ENCODE measurements at places on chromosomes 7 and 10.
A peak's percentile ranks its signal among the peaks of the same experiment; 100 is the strongest.

- DNase-seq = peak; percentile 47
Observed at GRCh38 chr7:26397796-26398426, 106.2 kb downstream of the SNX10 start.

DNA sequence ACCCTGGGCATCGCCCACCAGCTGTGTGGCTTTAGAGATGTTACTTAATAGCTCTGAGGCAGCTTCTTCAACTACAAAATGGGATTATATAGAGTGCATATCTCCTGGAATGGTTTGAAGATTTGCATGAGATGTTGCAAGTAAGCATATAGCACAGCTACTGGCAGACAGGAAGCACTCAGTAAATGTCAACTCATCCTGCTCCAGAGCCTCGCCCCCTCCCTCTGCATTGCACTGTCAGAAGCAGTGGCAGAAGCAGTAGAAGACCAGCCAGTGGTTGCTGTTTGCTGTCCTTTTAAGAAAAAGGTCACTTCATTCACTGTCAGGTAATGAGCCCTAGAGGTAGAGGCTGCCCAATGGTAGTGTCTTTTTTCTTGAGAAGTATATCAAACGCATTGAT, 180.0 kb upstream of the GHITM start:
- DNase-seq = no peak

- DNase-seq = no peak
Observed at GRCh38 chr7:37516664-37517063, 68.0 kb upstream of the ELMO1 start.

DNA sequence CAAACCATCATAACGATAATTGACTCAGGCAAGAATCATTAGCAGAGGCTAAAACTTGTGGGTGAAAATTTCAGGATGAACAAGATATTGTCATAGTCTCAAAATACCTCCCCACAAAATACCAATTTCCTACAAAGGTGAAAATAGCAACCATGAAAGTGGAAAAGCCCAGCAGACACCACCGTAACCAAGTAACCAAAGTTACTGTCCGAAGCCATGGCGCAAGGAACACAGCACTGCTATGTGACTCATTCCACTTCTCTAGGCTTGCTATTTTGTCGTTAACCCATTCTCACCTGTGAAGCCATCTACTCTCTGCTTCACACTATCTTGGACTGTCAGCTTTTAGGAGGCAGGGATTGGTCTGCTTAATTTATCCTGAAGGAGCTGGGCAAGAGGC, 113.8 kb upstream of the CACUL1 start:
- no peak for DNase-seq

- no peak for DNase-seq
Observed at GRCh38 chr7:24346716-24347115, 62.7 kb downstream of the NPY start.

GRCh38 chr7:67311901-67312300, 315.3 kb downstream of the TYW1 start:
- no peak for DNase-seq

DNA sequence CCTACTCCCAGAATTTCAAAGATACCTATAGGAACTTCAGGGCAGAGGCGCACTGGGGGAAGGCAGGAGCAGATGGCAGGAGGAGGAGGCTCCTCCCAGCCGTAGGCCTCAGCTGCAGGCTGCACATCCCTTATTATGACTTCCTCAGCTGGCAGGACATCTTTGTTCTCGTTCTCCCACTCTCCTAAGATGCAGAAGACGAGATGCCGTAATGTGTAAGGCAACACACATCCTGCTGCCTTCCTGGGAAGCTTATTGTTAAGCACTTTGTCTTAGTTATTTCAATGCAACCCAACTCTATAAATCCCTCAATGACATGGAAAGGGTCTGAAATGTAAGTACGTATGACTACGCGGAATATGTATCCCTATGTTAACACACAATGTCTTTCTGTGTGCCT, 599.8 kb upstream of the MGMT start:
- DNase-seq = no peak

DNA sequence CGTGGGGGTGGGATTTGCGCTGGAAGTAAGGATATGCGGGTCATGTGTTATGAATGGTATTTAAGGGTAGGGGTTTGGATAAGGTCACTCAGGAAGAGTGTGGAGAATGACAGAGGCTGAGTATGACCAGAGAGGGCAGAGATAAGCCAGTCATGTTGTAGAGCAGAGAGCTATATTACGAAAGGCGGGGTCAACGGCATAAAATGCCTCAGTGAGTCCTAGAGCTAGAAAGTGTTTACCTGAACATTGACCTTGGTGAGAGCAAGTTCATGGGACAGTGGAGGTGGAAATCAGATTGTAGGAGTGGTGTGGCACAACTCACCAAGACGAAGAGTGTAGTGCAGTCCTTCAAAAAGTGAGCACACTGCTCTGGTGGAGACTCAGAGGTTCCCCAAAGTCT, 13.8 kb downstream of the LMOD2 start:
- DNase-seq = no peak

DNA sequence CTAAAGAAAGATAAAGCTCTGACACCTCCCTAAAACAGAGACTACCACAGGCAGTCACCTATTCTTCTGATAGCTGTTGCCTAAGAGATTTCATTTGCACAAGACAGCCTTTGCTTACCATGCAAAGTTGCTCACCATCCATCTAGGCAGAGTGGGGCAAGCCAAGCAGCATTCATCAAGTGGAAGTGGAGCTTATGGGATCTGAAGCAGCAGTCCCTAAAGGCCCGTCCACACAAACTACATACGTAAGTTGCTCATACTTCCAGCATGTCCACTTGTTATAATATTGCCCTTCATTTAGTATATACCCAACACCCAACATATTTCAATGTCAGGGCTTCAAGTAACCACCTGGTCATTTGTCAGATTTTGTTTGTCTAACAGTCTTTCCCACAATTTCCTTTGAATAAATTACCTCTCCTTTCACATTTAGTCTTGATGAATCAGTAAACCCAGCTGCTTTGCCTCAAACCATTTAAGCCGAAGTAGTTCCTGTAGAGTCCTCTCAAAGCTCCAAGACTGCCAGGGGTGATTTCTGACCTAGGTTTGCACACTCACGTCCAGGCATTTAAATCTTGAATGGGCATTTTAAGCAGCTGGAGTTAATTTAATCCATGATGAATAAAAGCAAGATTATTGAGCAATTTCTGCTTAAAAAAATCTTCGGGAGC, 67.9 kb downstream of the ATAD1 start:
- no peak for DNase-seq

- DNase-seq = peak; percentile 58
Observed at GRCh38 chr7:51315393-51316261, 982 bp downstream of the COBL start.

- DNase-seq = no peak
Observed at GRCh38 chr7:51187941-51188340, 128.7 kb downstream of the COBL start.

- DNase-seq = no peak
Observed at GRCh38 chr7:26305869-26306665, 14.4 kb downstream of the SNX10 start.

GRCh38 chr7:2487586-2488271, 11.5 kb upstream of the GRIFIN start:
- no peak for DNase-seq

- DNase-seq = no peak
Observed at GRCh38 chr7:20307119-20307518, 23.6 kb upstream of the ITGB8 start.

DNA sequence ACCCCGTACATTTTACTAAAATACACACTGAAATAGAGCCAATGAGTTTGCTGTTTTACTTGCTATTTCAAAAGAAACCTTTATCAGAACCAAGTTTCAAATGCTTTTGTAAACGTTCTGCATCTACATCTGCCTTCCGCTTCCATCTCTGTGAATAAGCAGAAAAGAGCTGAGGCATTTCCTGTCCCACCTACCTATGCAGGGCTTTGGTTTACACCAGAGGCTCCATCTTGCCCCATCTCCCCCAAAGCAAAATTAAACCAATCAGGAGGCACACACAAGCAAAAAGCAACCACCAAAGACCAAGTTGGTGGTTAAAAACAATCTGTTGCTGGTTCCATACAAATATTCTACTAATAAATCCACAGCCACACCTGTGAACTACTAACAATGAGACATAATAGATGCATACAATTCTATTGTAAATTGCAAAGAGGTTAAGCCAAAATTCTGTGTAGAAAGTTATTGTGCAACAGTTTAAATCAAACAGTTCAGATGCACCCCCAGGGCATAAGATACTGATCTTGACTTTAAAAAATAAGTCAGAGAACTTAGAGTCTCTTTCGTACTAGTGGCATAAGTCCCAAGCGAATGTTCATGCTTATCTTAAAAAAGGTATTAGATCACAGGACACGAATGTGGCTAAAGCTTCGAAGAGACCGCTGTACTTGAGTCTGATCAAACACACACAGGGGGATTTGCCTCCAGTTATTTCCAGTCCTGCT, 83.9 kb downstream of the FGFR2 start:
- no peak for DNase-seq

- DNase-seq = no peak
Observed at GRCh38 chr7:114414156-114415063, at the start of gene FOXP2. FOXP2 (plus strand) TSS chr7:114414815; CDS start chr7:114426512, 11,697 bp downstream.

- no peak for DNase-seq
Observed at GRCh38 chr7:99137411-99138180, 6.3 kb downstream of the SMURF1 start.

GRCh38 chr7:3978839-3979238, 677.8 kb downstream of the SDK1 start:
- DNase-seq = no peak

DNA sequence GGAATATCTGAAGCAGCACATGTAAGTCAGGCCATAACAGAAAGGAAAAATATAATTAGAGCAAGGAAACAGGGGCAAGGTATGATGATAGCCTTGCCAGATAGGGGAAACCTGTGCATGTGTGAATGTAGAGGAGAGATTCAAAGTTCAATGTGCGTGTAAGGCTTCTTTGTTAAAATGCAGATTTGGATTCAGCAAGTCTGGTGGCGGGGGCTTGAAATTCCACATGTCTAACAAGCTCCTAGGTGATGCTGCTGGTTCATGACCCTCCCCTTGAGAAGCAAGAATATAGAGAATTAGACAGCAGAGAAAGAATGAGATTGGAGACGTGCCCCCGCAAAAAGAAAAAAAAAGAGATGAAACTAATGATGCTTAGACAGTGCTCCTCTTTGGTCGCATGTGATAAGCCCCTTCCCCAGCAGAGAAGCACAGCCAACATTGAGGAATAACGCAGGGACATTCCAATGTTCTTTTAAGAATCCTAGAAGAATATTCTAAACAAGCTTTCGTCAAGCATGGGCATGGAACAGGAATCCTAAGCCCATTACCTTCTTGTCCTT, 21.1 kb upstream of the MACC1 start:
- DNase-seq = no peak

- no peak for DNase-seq
Observed at GRCh38 chr7:113197274-113197673, 78.9 kb upstream of the SMIM30 start.

DNA sequence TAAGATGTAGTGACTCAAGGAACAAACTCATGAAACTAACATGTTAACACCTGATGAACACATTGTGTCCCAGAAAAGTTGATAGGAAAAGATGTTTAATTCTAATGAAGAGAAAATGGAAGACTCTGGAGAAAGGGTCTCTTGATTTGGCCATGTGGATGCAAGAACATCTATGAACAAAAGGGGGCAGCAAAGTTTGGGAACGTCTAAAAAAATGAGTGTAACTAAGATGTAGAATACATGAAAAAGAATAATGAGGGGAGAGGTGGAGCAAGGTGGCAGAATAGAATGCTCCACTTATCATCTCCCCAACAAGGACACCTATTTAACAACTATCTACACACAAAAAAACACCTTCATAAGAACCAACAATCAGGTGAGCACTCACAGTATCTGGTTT, 805.1 kb downstream of the TNS3 start:
- DNase-seq = no peak

DNA sequence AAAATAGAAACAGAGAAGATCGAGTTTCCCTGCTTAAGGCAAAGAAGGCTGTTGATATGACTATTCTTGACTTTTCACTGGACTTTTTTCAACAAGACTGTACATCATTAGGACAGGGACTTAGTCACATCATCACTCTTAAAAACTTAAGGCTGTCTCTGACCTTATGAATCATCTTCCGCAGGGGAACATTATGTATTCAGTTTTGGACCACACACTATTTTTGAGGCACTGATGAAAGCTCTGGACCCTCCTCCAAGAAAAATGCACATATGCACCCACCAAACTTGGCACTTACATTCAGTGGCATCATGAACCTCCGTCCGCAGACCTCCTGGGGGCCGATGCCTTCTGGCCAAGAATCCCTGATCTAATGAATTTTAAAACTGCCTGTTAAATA, 96.4 kb downstream of the CALD1 start:
- no peak for DNase-seq

DNA sequence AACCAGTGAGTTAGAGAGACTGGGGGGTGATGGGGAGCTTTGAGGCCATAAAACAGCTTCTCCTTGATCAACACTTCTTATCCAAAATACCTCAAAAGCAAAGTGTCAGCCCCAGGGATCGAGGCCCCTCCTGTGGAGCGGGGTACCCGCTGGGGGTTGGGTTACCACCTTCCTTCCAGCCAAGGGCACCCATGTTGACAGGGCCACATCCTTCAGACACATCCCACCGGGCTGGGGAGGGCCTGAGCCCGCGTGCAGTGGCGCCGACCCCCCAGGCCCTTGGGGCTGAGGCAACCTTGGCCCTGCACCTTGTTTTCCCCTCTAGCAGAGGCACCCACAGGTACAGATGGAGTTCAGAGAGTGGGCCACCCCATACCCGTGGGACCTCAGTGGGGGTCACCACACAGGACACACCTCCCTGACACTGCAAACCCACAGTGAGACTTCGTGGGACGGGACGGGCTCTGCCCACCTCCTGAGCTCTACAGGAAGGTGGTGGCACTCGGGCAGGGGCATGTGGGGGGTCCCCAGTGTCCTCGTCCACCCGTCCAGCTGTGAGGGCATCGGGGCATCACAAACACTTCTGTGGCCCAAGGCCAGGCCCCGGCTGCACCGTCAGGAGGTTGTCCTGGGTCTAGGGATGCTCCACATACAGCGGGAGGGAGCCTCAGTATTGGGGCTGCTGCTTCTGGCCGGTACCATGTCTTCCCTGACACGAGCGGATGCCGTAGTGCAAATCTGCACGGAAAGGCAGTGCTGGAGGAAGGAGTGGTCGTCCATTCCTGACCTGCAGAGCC, 10.7 kb downstream of the DPYSL4 start:
- no peak for DNase-seq

- no peak for DNase-seq
Observed at GRCh38 chr7:20542594-20542993, 72.9 kb upstream of the ABCB5 start.

DNA sequence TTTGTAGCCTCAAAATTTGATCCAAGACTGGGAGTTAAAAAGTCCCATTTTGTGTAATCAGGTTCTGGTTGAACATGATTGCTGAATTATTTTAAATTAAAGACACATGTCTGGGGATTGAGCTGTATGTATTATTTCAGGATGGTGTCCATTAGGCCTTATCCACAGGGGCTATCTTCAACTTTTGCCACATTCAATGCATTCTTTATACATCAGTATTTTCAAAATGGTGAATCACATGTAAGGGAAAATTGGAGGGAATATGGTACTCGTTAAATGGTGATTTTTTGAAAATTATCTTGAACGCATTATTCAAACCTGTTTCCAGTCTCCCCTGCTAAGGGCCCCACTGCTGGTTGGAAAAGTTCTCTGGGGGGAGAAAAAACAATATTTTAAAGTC, 367.7 kb upstream of the NPVF start:
- no peak for DNase-seq

GRCh38 chr7:128254470-128254869, 13.4 kb downstream of the LEP start:
- DNase-seq = no peak

- no peak for DNase-seq
Observed at GRCh38 chr7:4279216-4279615, 402.9 kb upstream of the FOXK1 start.

Measured in liver (tissue), 10 donors.